ENCODE measurements at places on chromosomes 4 and X. TPM values are rescaled to one million over a fixed set of nuclear protein-coding genes. Genes with fewer than 3 reads are reported as not detected.

GRCh38 chr4:37682701-37683401, 3.3 kb downstream of the RELL1 start:
- DNase-seq, result no peak

GRCh38 chr4:82988323-82988832, 22.2 kb downstream of the LIN54 start:
- DNase-seq, result no peak

DNA sequence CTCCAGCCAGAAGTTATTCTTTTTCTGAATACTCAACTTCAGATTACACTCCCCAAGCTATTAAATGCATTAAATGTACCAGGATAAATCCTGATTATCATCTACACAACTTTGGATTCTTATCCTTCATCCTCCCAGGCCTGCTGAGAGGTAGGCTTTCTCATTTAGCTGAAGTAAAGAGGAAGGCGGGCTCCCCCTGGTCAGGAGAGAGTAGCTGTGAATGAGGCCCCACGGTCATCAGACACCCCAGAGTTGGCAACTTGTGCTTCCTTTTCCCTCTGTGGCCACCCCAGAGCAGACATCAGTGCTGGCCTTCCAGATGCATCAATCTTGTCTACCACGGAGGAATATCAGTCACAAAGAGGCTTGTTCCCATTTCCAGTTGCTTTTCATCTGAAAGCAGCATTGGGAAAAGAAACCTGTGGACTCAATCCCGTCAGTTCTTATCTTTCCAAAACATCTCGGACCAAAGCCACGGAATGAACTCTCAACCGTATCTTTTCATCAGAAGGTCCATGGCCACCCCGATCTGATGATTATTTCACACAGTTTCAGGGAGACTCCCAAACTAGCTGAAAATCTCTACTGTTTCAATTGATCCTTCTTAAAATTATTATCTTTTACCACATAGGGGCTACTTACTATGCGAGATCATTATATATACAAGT, 79.2 kb downstream of the FBXO8 start:
- DNase-seq, result no peak

GRCh38 chrX:121356139-121356849, 308.9 kb downstream of the GLUD2 start:
- no peak for DNase-seq

Gene SORBS2
- polyA plus RNA-seq, result 24.2 TPM

Measured in left lung (tissue), 14 donors.